ENCODE measurements at places on chromosomes 12 and 14.

DNA sequence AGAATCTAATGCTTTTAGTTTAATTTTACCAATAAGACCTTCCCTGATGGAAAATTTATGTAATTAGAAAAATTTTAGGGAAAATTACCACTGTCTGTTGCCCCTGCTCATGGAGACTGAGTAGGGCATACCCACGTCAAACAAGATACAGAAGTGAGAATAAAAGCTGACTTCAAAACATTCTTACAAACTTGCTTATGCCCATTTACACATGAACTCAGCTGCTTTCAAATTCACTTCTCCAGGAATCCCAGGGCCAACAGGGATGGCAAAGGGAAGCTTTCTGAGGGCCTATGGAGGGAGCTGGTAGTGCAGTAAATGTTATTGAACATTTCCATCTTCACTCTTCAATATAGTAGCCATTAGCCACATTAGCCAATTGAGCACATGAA lies 4.8 kb upstream of the NINJ2 start:
- no peak for DNase-seq

DNA sequence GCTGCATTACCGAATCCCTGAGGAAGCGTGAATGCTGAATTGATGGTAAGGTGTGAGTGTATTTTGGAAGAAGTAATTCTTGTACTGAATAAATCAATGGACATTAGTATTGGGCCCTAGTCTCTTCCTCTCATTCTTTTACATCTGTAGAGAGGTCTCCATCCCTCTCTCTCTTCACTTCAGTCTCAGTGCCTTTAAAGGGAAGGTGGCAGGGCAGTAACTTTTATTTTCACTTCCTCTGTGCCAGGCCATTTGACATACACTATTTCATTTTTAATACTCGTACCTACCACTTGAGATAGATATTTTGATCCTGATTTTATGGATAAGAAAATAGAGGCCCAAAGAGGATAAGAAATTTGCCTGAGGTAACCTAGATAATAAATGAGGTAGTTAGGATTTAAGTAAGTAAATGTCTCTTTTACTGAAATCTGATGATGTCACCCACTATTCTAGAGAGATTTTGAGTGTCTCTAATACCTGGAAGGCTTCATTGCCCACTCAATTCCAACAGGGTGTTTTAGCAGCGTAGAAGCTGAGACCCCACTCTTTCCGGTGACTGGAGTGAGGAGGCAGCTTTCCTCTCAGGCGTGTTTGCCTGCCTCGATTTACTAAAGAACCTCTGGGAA lies 177.9 kb upstream of the PRICKLE1 start:
- no peak for DNase-seq

DNA sequence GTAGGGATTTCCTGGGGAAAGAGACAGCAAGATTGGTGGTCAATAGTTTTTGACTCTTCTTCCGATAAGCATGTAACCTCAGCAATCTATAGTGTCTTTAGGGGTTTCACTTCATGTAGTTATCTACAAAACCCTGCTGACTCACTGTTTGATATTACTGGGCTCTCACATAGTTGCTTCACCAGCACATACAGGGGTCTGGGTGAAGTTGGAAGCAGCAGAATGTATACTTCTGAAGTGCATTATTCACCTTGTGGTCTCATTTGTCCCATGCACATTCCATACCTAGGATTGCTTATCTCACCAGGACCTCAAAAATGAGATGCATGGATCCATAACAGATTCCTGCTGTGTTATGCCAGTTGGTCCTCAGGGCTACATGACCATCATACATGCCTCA lies 280.0 kb downstream of the LRIG3 start:
- no peak for DNase-seq

GRCh38 chr14:98368916-98369315 lies 903.1 kb downstream of the BCL11B start:
- no peak for DNase-seq

- no peak for DNase-seq
Observed at GRCh38 chr14:86613126-86613525, 1083.2 kb downstream of the FLRT2 start.

DNA sequence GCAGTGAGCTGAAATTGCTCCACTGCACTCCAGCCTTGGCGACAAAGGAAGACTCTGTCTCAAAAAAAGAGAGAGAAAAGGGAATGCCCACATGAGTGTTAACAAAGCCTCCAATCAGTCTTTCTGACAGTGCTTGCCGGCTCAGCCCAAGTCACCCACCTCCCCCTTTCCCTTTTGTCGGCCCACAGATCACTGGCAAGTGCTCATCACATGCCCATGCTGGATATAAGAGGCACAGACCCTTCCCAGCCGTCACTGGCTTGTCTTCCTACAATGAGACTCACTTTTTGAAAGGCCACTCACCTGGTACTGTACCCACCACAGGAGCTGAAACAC lies 70.8 kb downstream of the CCDC88C start:
- DNase-seq, result no peak

GRCh38 chr14:33315721-33316120 lies 377.0 kb downstream of the NPAS3 start:
- no peak for DNase-seq

DNA sequence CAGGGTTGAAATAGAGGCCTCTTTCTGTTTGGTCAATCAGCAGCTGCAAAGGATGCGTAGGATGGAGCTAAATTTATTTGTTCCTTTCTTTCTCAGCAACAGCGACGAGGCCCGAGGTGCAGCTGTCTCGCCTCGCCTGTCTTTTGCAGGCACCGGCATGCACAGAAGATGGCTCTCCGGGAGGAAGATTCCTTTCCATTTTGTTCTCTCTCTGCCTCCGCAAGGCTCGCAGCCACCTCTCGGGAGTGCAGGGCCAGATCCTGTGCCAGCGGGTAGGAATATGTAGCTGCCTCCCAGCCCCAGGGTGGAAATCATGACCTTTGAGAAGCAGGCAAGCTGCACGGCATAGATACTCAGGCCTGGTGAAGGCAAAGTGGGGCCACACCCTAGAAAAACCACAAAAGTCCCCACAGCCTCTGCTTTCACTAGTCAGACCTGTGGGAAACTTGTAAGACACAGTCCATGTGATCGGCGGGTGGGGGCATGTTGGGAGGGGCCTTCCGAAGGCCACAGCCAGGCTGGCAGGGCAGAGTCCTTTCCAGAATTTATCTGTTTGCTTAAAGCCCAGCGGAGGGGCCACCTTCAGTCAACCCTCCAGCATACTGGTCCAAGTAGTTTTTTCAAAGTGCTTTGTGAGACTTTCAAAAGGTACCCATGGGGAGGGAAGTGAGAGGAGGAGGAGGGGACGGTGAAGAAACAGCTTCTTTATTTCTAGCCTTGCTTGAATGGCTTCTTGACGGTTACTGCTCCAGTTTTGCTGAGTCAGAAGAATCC lies at the start of gene MAP1LC3B2:
Gene MAP1LC3B2 (plus strand): TSS at position 220 of the 774 bp plus-strand sequence. CDS start 16,562 bp downstream, outside the sequence.
- DNase-seq, result no peak

- no peak for DNase-seq
Observed at GRCh38 chr12:67043771-67044170, 225.4 kb upstream of the CAND1 start.

DNA sequence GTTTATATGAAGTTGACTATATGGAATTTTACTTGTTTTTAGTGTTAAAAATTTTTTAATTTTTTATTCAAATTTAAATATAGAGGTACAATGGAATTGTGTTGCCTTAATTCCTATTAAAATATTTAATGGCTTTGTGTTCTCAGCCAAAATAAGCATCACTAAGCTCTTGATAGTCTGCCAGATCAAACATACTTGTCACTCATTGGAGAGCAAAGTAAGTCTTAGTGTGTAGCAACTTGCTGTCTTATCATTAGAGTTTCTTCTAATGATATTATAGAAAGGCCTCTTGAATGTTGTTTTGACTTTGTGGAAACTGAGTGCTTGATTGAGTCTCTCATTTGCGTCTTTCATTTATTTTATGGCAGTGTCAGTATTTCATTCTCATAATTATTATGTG lies 10.7 kb downstream of the SFSWAP start:
- DNase-seq, result no peak

GRCh38 chr12:64706857-64707256 lies 52.3 kb downstream of the GNS start:
- DNase-seq, result no peak

Data from endothelial cell (in vitro differentiated cells).